Hypothalamus (tissue), 51 donors: ENCODE measurements at places on chromosomes 1 and 21.

DNA sequence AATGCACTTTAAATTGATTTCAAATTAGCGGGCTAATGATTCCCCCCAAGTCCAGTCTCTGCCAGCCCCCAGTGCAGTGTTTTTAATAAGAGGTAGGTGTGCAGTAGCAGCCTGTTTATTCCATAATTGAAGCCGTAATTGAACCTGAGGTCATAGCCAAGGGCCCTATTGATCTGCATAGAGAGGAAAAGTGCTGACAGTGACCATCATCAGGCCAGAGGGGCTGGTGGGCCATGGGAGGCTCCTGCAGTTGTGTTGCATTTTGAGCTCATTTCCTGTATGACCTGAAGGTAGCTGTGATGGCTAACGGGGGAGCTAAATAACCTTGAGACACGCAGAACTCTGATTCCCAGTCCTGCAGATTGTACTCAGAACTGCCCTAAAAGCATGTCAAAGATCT lies 67.5 kb downstream of the DISP3 start:
- DNase-seq, result no peak

DNA sequence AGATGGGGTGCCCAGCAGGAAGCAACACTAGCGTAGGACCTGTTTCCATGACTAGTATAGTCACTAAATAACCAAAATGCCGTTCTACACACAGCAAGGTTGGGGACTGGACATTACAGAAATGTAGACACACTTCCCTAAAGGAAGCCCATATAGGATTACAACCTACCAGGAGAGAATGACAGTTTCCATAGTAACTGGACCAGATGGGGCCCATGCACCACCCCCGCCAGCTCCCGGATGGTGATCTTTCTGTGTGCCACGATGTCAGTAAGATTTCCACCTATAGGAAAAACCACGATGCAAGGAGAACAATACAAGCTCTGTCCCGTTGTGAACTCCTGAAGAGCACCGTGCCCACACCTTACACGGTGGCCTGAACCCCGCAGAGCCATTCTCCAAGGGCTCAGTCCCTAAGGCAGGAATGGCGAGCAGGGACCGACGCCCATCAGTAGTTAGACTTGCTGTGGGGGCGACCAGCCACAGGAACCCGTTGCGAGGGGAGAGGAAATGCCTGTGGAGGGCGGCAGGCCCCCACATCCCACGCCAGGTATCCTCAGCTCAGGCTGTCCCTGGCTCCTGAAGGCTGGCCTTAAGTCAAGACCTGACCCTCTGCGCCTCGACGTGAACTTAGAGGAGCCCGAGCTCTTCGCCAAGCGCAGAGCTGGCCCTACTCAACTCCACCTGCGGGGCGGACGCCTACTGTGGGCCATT lies 13.6 kb upstream of the CEP85 start:
- DNase-seq, result no peak

DNA sequence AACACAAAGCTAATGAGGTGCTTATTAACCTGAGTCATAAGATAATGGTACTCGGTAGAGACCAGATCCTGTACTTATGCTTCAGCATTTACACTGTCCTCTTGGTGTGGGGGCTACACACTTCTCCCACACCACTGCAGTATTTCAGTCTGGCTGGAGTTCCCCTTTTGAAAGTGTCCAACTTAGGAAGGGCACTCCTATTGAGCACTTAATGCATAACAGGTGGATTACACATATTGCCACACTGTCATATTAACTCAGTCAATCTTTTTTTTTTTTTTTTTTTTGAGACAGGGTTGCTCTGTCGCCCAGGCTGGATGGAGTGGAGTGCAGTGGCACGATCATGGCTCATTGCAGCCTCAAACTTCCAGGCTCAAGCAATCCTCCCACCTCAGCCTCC lies 1.5 kb downstream of the GPATCH4 start:
- no peak for DNase-seq

DNA sequence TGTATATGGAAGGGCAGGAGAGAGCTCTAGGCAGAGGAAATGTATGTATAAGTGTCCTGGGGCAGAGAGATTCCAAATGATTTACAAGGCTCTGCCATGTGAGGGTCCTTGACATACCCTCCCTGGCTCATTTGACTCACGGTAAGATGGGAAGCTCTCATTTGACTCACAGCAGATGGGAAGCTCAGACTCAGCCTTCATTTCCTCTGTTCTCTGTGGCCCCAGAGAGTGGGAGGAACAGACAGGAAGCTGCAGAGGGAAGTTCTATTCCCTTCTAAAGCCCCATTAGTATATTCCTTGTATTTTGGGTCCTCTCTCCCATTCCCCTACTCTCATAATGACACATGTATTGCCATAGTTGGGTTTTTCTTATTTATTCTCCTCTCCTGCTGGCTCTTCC lies 44.9 kb downstream of the FOXD2 start:
- DNase-seq, result no peak

- no peak for DNase-seq
Measured at GRCh38 chr21:32567626-32568025, 17.7 kb downstream of the TCP10L start.

GRCh38 chr1:41645062-41645461 lies 160.6 kb upstream of the EDN2 start:
- no peak for DNase-seq

DNA sequence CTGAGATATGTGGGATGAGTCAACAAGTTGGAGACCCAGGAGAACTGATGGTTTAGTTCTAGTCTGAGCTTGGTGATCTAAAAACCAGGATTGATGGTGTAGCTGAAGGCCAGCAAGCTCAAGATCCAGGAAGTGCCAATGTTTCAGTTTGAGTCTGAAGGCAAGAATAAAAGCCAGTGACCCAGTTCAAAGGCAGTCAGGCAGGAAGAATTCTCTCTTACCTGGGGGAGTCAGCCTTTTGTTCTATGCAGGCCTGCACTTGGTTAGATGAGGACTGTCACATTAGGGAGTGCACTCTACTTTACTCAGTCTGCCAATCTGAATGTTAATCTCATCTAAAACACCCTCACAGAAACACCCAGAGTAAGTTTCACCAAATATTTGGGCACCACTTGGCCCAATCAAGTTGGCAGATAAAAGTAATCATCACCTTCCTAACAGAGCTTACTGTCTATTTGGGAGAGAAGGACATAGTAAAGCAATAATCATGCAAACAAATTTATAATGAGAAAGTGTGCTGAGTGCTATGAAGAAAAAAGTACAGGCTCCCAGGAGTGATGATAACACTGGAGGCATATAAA lies 63.4 kb downstream of the TSEN15 start:
- no peak for DNase-seq

GRCh38 chr1:119656410-119656955 lies 8.4 kb upstream of the ZNF697 start:
- DNase-seq, result no peak

- DNase-seq, result no peak
Measured at GRCh38 chr1:209838537-209838936, 10.8 kb downstream of the UTP25 start.

GRCh38 chr21:38702196-38702595 lies 103.5 kb upstream of the ETS2 start:
- DNase-seq, result no peak

DNA sequence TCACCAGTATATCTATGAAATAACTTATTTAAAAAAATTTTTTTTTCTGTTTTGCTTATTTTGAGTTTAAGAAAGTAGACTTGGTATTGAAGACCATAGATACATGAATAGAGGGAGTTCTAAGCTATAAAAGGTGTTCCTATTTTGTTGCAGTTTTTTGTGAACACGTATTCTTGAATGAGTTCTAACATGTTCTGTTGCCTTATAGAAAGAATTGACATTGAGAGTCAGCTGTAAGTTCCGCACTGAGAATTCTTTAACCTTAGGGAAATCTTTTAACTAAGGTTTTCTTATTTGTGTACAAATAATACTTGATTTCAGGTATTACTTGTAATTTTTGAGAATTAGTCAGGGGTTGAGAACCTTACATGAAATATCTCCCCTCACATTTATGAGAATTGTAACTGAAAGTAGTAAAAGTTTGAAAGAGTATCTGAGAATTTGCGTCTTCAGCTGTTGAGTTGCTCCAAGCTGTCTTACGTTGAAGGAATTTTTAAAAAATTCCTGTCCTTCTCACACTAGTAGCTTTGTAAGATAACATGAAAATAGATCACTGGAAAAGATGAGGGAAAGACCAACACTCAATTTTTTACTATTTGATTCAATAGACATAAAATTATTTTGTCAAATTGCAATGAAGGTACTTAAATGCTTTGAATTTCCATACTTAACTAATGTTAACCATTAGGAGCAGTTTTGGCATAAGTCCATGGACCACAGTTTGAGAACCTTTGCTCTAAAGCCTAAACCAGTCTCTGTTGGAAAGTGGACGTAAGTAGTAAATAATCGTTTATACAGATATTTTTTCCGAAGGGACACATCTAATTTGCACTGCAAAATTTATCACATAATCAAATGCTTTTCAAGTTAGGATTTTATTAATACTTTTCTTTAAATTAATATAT lies 3.8 kb downstream of the DR1 start:
- DNase-seq, result no peak

GRCh38 chr21:42611852-42612251 lies 41.6 kb upstream of the PDE9A start:
- DNase-seq, result no peak

GRCh38 chr21:33046455-33046854 lies 20.7 kb downstream of the OLIG2 start:
- DNase-seq, result no peak

DNA sequence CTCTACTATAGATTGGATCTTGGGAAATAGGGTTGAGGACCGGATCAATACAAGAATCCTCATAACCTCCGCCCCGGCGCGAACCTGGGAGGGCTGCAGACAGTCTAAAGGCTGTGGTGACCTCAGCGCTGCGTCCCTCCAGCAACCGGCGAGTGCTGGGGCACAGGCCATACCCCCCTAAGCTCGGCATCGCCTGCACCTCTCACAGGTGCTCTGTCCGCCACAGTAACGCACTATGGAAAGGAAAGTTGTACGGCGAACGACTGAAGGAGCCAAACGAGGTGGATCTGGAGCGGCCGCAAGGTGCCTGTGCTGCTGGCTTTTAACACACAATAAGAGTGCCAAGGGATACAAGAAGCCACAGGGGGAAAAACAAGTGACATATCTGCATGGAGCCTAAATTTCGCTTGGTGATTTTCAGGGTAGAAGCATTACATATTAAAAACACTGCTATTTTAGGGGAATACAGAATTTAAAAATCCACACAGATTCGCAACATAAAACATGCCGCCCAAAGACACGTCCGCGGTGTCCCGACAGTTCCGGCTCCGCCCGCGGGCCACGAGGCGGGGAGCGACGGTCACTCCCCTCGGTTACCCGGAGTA lies 1.4 kb upstream of the RBM15 start:
- DNase-seq, result no peak

DNA sequence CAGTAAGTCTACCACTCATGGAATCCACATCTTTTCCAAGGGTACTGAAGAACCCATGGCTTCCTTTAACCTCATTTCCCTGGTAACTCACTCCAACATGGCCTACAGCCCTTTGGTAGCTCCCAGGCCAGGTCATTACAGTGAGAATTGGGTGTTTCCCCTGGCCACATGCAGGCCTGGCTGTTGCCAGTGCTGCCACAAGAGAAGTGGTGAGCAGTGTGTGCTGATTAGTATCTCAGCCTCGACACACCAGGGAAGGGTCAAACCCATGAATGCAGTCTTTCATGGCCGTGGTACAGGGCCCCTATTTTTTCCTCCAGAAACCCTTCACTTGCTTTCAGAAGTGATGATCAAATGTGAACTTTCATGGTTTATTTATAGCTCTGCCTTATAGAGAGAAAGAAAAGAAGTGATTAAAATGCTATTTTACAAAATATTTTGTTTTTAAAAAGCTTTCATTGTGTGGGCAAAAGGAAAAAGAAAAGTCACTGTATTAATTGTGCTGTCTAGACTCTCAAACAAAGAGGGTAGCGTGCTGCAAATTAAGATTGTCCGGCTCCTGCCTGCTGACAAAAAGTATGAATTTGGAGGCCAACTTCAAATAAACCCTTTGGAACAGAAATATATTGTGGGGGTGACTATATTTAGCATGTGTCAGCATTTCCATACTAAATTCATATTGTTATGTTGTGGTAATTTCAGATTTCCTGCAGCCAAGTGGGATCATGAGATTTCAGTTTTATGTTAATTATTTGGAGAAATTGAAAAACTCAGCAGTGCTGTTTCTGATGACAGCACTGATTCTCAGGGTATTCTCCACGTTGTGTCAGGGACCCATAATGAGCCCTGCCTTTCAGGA lies 62.0 kb upstream of the HOOK1 start:
- peak; percentile 35 for DNase-seq

GRCh38 chr1:202286622-202287097 lies 55.1 kb downstream of the UBE2T start:
- DNase-seq, result no peak

DNA sequence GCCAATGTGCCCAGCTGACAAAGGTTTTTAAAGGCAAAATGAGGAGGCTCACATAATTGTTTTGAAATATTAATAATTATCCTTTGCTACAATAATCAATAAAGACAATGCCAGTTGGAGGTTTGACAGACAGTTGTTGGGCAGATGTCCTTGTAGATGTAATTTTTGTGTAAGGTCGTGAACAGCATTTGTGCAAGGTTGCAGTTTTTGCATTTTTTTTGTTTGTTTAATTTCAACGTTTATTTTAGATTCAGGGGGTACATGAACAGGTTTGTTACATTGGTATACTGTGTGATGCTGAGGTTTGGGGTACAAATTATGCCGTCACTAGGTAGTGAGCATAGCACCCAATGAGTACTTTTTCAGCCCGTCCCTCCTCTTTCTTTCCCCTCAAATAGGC lies 9.3 kb downstream of the MPZ start:
- DNase-seq, result no peak

DNA sequence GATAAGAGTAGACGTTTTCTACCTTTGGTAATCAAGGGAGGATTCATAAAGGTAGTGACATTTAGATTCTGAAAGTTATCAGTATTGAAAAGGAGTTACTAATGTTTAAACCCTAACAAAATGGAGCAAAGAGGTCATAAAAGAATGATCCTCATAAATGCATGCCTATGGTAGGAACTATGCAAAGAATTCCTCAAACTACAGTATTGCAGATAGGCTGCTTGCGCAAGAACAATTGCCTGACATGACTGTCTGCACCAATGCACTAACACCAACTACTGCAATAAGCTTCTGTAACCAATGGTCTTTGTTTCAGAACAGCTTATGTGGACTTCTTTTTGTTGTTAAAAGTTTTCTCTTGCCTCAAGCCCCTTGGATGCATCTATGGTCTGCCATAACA lies 597.3 kb upstream of the ADGRL4 start:
- no peak for DNase-seq
